ENCODE measurements at places on chromosomes 13 and 19.

DNA sequence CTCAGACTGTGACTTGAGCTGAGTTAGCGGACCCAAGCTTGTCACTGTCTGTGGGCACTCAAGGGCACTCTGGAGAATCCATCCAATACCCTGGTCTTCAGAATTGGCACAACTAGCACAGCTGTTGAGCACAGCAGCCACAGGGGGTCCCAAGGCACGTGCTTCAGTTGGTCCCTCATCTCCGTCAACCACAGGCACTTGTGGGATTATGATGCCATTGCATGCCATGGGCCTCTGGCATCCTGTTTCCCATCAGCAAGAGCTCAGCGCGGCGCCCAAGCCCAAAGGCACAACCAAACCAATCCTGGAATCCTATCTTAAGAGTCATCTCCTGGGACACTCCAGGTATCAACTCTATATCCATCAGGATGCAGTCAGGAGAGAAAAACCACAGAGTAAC, 3.7 kb upstream of the B3GNT8 start:
- DNase-seq, result no peak

- DNase-seq, result no peak
Observed at GRCh38 chr13:111122056-111122455, 6.9 kb downstream of the ARHGEF7 start.

DNA sequence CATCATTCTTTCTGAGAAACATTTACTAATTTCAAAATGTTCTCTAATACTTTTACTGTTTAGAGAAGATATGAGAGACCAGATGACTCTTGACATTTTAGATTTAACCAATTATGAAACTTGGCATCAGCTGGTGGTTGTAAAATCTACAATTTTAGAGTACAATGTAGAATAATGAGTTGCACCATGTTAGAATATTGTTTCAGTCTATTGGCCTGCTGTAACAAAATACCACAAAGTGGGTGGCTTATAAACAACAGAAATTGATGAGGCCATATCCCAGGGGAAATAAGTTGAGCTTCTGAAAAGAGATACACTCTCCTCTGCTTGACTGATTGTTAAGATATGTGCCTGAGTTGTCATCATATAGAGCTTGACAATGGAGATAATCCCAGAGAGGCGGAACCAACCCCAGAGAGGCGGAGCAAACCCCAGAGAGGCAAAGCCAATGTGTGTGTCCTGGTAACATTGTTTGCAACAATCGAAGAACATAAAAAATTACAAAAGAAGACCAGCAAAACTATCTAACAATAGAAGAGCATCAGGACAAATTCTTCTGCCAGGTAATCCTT, 373.0 kb upstream of the SLITRK1 start:
- DNase-seq, result no peak

DNA sequence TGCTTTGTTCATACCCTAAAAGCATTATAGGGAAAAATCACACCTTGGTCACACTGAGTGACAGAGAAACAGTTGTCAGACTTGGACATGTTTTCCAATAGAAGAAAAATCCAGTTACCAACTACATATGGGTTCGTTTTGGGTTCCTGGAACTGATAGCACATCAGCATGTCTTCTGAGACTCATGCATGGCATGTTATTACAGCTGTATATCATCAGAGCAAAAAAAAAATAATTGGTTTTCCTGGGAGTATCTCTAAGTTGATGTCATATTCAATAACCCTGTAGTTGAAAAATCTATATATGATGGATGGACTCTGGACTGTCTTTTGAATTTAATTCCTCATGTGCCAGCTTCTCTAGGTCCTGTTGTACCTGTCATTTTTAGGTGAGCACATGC, 211.6 kb downstream of the DNAJC15 start:
- no peak for DNase-seq

DNA sequence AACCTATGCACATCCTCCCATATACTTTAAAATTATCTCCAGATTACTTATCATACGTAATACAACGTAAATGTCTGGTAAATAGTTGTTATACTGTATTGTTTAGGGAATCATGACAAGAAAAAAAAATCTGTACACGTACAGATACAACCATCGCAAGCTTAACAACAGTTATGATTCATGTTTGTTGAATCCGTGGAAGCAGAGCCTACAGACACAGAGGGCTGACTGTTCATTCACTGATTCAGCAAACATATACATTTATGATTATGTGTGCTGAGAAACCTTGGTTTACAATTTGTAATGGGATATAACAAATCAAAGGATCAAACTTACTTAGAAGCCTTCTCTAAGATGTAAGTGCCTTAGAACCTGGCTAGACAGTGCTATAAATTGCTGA, 1.5 kb downstream of the ZNF260 start:
- DNase-seq, result no peak

GRCh38 chr13:35764326-35765015, 288.0 kb upstream of the MAB21L1 start:
- DNase-seq, result no peak

DNA sequence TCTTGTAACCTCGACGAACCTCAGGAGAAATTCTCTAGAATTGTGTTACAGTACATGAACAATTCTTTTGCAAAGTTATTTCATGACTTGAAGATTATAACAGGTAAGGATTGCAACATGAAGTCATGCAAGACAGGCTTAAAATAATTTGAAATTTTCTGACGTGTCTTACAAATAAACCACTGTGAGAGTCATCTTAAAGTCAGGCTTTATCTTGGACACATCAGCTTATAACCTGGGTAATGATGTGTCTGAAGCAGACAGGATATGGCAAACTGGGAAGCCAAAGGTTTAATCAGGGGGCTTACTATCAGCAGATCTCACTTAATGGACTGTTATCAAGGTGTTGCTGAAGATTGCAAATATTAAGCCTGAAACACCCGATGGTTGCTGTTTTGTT, 407.8 kb downstream of the KLF5 start:
- no peak for DNase-seq

DNA sequence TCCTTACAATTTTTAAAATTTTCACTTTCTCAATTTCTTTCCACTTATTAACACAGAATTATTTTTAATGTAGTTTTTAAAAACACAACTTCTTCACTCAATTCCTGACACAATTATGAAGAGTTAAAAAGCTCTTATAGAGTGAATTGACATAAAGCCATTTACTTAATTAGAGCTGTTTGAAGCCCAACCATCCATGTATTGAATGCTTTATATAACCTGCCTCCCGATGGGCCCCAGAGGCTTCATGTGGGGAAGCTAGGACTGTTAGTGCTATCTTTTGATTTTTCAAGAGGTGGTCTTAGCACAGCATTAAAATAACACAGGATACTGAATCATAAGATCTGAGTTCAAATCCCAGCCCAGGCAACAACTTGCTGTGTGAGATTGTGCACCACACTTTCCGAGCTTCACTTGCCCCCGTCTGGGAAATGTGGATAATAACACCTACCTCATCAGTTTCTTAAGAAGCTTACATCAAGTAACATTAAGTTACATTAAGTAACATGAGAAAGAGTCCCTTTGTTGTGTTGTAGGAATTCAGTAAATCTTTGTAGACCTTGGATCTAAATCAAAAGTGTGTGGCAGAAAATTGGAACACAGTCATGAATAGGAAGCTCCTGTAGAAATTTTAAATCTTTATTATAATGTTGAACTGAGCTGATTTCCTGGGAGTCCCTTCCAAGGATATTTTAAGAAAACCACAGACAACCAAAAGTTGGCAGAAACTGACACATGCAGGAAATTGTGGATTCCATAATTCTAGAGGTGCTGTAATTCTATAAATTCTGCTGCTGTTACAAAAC, 5.5 kb upstream of the ENOX1 start:
- DNase-seq, result no peak

GRCh38 chr13:78976696-78977095, 317.7 kb upstream of the OBI1 start:
- DNase-seq, result no peak

GRCh38 chr19:33374236-33374714, 766 bp downstream of the CEBPG start:
- DNase-seq, result no peak

- peak; percentile 91 for DNase-seq
Observed at GRCh38 chr19:50679177-50680125, 30.2 kb downstream of the C19orf81 start.

- no peak for DNase-seq
Observed at GRCh38 chr13:44413095-44413494, 39.5 kb downstream of the SERP2 start.

DNA sequence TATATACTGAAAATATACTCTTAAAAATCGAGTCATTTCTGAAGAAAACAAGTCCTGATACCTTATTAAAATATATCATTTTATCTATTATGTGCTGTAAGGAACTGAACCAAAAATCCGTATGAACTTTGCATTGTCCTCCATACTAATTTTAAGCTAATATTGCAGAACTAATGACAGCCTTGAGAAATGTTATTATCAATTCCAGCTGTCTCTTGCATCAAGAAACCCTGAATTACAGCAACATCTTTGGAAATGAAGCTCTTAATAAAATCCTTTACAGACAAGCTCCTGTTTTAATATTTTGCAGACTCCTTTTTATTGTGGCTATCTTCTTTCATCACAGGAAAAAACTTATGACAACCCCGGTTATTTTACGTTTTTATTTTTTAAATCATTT, 1335.3 kb downstream of the EFNB2 start:
- DNase-seq, result no peak

DNA sequence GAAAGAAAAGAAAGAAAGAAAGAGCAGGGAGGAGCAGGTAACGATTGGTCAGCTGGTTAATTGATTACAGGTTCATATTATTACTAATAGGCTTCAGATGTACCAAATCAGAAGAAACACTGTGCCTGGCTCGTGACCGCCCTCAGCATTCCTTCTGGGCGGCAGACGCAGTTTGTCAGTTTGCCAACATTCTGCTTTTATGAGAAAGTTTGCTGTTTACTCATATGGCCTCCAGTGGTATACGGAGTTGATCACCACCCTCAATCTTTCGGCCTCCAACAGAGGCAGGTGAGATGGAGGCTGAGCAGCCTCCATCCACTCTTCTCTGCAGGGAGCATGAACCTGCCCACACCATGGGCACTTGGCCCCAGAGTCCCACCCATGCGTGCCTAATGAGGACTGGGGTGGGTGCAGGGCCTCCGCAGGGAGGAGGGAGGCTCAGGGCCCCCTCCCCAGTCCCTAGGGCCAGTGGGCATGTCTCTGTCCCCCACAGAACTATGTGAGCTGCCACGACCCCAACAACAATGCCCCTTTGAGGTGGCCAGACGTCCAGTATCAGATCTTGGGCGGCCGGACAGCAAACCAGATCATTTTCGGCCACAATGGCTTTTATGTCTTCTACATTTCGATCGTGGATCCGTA, 8.8 kb downstream of the PRR22 start:
- no peak for DNase-seq

GRCh38 chr19:39934584-39935363, at the start of gene FCGBP:
Gene FCGBP, minus strand, starts transcription at chr19:39934634.
- DNase-seq, result no peak

- no peak for DNase-seq
Observed at GRCh38 chr13:77544355-77544754, 8.8 kb downstream of the SCEL start.

- no peak for DNase-seq
Observed at GRCh38 chr13:66347486-66348117, 882.5 kb downstream of the PCDH9 start.

DNA sequence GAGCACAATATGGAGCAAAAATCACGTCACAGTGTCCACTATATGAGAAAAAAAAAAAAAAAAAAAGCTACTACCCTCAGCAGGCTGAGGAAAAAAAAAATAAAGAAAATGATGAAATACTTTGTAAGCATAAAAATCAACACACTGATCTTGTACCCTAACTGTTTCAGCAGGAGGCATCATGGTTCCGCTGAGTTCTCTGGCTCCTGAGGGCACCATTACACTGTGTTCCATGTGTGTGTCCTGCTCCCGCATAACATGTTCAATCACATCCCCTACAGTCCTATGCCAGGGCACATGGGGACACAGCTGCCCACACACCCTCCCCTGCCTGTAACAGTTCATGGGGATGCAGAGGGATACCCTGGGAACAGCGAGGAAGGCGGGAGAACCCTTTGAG, 33.5 kb downstream of the DOCK9 start:
- DNase-seq, result no peak

DNA sequence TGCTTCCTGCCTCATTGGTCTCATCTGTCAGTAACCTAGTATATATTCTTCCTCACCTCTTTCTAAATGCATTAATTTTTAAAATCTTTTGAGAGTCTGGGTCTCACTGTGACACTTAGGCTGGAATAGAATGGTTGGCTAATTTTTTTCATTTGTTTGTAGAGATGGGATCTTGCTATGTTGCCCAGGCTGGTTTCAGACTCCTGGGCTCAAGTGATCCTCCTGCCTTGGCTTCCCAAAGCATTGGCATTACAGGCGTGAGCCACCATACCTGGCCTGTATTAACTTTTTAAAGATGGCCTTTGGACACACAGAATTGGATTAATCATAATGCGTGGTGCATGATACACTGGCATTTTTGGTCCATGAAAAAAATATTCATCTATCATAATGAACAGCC, 29.9 kb downstream of the SIPA1L3 start:
- no peak for DNase-seq

DNA sequence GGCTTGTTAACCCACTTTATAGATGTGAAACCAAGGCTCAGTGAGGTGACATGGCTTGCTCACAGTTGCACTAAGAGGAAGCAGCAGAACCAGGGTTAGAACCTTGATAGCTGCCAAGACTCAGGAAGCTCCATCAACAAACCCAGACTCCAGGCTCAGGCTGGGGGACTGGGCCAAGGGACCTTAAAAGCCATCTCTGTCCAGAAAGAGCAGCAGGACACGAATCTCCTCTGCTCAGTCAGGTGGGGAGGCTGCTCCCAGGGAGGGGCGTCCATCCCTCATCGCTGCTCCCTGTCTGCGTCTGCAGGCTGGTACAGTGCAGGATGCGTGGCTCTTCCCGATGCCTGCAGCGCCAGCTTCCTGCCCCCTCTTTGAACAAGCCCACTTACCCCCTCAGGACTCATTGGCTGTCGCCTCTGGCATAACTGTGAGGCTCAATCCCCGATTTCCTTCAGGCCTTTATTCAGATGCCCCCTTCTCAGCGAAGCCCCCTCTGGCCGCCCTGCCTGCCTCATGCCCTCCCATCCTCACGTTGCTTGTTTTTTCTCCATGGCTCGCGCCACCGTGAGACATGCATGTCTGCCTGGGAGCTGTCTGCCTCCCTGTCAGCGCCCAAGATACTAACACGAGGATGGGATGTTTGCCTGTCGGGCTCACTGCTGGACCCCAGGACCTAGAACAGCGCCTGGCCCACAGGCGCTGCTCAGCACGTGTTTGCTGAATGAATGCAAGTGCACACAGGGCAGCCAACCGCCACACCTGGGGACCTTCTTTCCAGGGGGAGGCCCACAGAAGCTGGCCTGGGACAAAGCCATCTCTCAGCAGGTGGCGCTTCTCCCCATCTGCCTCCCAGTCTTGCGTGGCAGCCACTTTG, 21.5 kb downstream of the AKT2 start:
- DNase-seq, result no peak

- DNase-seq, result no peak
Observed at GRCh38 chr13:37741536-37741935, 128.0 kb downstream of the TRPC4 start.

DNA sequence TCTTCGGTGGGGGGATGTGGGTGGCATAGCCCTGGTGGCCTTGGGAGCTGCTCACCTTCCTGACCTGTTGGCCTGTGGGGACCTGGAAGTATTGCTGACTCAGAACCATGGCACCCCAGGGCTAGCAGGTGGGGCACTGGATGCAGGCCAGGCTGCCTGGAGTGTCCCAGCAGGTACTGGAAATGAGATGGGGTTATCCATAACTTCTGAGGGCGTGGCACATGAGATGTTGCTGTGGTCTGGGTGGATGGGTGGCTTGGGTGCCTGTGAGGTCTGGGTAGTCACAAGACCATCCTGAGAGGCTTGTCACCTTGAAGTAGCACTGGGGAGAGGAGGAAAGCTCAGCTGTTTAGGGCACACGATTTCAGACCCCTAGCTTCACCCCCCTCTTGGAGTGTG, 636 bp upstream of the RNF225 start:
- no peak for DNase-seq
